ENCODE measurements at places on chromosomes 4 and X.

- DNase-seq, result no peak
These were observed 16.4 kb upstream of the ADD1 start for GRCh38 chr4:2827071-2827873.

- DNase-seq, result peak; percentile 9
These were observed 15.6 kb upstream of the ASMTL start for GRCh38 chrX:1468250-1468772.

GRCh38 chrX:133660281-133660680 is 245.0 kb upstream of the GPC4 start:
- peak; percentile 50 for DNase-seq

DNA sequence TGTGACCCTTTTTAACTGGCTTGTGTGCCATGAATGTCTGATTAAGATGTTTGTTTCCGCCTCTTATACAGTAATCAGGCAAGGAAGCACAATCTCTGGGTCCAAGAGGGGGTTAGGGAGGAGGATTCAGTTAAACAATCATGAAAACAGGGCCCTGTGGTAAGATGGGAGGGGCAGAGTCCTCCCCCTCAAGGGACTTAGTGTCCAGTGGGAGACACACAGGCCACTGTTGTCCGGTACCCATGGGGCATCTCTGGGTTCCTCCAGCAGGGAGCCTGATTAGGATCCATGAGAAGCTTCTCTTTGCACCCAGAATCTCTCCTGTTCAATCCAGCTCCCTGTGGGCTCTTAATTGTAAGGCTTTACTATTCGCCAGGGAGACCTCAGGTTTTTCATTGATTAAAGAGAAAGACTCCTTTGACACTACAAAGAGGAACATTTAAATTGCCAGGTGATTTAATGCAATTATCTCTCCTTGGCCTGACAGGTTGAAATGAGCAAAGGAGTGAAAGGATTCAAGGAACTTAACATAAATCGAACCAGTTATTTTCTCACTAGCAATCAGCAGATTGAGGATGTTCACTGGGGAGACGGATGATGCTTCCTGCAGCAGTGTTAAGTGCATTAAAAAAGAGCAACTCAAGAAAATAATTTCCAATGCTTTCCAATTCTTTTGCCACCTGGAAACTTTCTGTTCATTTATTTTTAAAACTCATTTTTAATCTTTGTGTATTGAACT is 225.4 kb downstream of the PTTG2 start:
- DNase-seq, result no peak

- DNase-seq, result peak; percentile 23
These were observed 23.2 kb downstream of the RWDD4 start for GRCh38 chr4:183635741-183636140.

DNA sequence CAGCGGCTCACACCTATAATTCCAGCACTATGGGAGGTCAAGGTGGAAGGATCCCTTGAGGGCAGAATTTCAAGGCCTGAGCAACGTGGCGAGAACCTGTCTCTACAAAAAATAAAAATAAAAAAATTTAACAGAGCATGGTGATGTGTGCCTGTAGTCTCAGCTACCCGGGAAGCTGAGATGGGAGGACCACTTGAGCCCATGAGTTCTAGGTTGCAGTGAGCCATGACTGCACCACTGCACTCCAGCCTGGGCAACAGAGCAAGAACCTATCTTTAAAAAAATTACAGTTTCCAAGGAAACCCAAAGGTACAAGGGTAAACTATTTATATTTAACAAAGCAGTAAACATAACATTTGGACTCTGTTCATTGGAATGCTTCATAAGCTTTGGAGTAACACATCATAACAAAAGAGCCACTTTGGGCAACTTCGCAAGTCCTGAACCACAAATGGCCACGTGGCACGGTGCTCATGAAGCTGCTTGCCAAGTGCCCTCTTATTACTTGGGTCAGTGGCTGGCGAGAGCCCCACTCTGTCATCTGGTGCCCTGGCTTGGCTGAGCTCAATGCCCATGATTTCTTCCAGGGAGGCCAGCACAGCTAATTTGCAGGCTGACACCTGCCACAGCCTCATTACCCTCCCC is 165.6 kb downstream of the SH3KBP1 start:
- DNase-seq, result no peak

DNA sequence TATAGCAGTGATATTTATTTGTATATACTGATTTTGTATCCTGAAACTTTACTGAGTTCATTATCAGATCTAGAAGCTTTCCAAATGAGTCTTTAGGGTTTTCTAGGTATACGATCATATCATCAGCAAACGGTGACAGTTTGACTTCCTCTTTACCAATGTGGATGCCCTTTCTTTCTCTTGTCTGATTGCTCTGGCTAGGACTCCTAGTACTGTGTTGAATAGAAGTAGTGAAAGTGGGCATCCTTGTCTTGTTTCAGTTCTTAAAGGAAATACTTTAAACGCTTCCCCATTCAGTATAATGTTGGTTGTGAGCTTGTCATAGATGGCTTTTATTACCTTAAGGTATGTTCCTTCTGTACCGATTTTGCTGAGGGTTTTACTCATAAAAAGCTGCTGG is 37.5 kb downstream of the CBR4 start:
- no peak for DNase-seq

GRCh38 chr4:25884031-25884782 is 21.4 kb upstream of the SEL1L3 start:
- DNase-seq, result peak; percentile 68

DNA sequence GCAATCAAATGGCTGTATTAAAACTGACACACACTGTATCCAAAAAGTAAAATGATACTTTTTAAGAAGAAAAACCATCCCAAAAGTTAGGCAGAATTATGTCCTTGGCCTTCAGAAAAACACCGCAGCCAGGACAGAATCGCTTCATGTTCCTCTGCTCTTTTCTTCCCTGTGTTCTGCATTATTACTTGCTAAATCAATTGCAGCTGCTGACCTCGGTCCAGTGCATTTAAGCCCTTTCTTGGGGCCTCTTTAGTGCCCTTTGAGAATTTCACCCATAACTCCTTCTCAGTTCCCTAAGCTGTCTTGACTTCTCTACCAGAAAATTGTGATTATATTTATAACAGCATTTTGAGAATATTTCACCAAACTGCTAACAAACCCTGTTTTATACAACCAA is 696.9 kb downstream of the PCDH7 start:
- no peak for DNase-seq

DNA sequence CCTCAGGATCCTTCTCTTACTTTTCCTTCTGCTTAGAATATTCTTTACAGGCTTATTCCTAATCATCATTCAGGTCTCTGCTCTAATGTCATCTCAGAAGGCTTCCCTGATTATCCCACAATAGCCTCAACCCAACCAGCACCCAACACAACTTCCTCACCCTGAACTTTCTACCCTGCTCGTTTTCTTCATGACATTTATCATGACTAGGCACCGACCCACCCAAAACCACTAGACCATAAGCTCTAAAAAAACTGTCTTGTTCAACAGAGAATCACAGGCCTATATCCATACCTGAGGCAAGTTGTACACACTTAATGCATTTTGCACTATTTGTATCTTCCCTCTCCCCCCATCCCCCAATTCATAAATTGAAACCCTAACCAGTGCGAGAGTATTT is 95.3 kb downstream of the SH3RF1 start:
- no peak for DNase-seq

DNA sequence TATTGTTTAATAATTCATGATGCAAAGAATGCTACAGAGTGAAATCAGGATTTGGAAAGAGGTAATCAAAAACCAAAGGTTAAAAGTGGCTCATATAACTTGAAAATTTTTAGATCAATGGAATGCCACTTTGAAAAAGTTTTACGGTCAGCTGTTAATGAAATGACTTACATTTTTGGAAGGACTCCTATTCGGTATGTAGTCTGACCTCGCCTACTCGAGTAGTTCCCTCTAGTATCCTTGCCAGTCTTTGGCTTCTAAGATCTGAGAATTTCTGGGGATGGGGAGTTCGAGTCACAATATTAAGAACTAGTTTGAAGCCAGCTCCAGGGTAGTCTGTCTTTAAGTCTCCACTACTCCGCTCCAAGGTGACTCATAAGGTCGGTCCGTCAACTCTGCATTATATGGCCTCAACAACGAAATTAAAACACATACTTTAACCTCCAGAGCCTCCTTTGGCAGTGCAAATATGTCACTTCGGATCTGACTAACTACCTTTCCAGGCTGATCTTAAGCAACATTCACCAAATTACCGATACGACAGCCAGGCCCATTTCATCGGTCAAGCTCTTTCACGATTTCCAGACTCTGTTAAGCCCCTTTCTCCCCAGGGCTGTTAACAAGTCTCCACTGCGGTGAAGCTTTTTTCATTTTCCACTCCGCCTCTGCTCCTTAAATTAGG is 733 bp upstream of the NAA15 start:
- DNase-seq, result peak; percentile 59

DNA sequence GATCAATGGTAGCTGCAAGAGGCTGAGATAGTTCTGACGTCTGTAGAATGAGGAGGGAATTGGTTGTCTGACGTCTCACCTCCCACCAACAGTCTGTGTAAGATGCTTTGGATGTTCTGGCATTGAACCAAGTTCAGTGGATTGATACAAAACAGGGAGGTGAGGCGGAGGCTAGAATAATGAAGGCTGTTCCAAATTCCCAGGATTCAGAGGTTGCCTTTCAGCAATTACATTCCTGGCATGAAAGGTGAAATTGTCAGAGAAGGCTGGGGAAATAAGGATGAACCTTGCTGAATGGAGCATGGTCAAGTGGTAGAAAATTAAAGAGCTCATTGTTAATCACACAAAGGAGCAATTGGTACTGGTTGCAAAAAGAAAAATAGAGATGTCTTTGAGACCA is 241.6 kb downstream of the FBXW7 start:
- DNase-seq, result no peak

GRCh38 chr4:8437281-8437680 is 3.2 kb downstream of the ACOX3 start:
- peak; percentile 51 for DNase-seq

DNA sequence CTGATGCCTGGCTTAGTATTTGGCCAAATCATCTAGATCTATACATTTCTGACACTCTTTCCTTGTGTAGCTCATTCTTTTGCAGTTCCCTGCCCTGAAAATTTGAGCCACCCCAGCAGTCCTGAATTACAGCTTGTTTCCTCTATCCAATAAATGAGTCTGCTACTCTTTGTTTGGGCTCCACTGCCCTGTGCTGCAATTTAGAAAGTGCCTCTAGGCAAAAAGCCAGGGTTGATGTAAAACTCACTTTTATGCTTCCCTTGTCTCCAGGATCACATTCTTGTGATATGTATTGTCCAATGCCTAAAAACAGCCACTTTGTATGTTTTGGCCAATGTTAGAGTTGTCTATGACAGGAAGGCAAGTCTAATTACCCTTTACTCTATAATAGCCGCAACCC is 101.7 kb upstream of the MAP3K15 start:
- peak; percentile 37 for DNase-seq

DNA sequence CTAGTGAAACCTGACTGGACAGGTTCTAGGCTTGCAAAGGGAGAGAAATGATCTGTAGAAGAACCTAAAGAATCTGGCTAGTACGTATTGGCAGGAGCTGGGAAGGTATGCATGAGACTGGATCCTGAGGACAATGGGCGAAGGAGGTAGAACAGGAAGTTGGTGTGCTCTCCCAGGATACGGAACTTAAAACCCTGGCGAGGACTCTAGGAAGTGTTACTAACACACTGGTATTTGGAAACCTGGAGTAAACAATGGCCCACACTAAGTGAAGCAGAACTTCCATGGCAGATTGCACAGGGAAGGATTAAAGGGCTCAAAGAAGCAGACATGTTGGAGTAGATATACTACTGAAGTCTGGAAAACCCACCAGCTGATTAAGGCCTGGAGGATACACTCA is 9.1 kb downstream of the SYN1 start:
- peak; percentile 59 for DNase-seq

- DNase-seq, result no peak
These were observed 1.6 kb downstream of the BANK1 start for GRCh38 chr4:101792056-101792590.

- DNase-seq, result no peak
These were observed 459.8 kb upstream of the CTSO start for GRCh38 chr4:156413239-156414135.

DNA sequence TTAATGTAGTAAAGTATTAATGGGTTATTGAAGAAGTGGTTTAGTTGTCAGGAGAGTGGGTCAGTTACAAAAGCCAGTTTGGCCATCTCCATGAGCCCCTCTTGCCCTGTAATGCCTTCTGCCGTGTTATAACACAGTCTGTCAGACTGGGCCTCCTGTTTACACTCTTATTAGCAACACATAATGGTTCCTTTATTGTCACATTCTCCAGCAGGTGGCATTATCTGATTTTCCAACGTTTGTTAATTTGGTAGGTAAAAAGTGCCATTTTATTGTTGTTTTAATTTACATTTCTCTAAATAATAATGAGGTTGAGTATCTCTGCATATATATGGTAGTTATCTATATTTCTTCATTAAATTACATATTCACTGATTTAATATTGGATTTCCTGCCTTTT is 560.8 kb downstream of the FGF13 start:
- DNase-seq, result no peak

- DNase-seq, result no peak
These were observed 13.7 kb downstream of the LRPAP1 start for GRCh38 chr4:3518511-3518880.

DNA sequence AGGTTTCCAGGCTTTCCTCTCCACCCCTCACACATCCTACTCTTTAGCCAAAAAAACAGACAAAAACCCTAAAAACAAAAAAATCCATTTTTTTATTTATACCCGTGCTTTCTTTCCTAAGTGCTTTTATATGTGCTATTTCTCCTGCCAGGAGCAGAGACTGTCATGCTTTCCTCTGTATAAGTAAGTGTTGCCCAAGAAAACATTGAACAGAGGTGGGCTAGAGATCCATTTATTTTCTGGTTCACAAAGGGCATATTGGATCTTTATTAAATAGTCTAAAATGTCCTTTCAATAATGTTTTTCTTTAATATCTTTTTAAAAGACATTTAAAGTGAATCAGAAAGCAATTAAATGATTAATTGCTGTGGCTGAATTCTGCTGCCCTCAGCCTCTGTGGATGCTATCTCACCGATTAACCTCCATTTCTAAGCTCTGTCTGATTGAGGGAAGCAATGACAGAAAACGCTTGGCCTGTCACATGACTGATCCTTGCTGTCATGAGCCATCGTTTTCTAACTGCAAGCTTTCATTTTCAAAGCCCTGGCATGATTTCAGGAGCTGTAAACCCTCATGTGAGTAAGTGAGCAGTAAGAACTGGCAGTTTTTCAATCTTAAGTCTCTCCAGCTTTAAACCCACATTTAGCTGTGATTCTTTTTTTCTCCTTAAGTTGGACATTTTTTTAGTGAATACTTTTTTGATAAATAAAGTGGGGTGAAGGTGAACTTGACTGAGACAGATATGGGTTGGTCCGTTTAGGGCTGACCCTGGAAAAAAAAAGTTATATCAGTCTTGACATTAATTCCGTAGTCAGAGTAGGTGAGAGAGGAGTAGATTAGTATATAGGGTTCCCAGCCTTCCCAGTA is 180.7 kb upstream of the PGRMC2 start:
- peak; percentile 97 for DNase-seq

DNA sequence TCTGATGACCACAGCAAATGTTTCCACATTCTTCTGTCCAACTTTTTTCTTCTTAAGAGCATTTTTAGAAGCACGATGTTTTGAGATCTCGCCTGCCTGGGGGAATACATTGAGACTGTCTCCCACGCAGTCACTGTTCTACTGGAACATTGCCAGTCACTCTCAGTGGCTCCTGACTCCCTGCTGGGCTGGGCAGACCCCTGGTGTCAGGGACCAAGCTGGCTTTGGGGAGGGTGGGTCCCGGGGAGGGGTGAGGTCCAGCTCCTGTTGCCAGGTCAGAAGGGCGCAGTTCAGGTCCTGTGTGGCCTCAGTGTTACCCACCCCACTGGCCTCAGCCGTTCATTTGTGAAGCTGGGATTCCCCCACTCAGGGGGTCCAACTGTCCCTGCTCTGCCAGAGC is 18.9 kb upstream of the ABLIM2 start:
- no peak for DNase-seq

- DNase-seq, result no peak
These were observed 7.4 kb upstream of the RENBP start for GRCh38 chrX:153951683-153952372.
